ENCODE measurements at places on chromosomes 4 and X.
A peak's percentile ranks its signal among the peaks of the same experiment; 100 is the strongest.

DNA sequence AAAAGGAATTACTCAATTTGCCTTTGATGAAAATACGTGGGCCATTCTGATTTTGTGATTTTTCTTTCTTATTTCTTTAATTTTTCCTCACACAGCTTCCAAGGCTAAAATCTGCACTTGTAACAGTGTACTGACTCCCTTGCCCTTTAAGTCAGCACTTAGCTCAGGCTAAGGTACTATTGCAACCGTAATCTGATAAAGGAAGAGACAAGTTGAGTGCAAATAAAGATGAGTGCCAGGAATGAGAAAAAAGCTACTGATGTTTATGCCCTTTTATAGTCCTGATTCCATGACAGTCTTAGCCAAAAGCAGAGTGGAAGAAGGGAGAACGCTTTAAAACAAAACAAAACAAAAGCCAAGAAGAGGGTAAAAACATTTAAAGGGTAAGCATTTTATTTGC lies 6.0 kb downstream of the DMD start:
- no peak for DNase-seq

GRCh38 chr4:15262396-15262795 lies 165.4 kb upstream of the C1QTNF7 start:
- DNase-seq: no peak

GRCh38 chrX:110881971-110882370 lies 86.4 kb upstream of the CHRDL1 start:
- DNase-seq: no peak

- no peak for DNase-seq
Observed at GRCh38 chr4:167023364-167023925, 210.8 kb downstream of the SPOCK3 start.

GRCh38 chr4:3296651-3297050 lies 3.8 kb downstream of the RGS12 start:
- DNase-seq: no peak

GRCh38 chr4:12957108-12957507 lies 527.0 kb downstream of the RAB28 start:
- DNase-seq: no peak

DNA sequence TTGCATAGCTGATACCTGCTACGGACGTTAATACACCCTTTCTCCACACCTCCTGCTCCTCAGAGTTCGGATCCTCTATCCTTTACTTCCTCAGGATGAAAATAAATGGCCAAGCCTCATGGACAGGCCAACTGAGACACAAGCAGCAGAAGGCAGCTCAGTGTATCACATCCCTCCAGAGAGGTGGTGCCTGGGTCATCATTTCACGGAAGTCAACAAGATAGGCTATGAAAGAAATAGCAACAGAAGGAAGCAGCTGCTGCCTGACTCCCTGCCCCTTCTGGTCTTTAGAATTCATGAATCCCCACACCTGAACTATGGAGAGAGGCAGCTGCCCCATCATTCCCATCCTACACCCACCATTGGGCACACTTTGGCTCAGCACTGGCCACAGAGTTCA lies 267.1 kb upstream of the ETNPPL start:
- no peak for DNase-seq

DNA sequence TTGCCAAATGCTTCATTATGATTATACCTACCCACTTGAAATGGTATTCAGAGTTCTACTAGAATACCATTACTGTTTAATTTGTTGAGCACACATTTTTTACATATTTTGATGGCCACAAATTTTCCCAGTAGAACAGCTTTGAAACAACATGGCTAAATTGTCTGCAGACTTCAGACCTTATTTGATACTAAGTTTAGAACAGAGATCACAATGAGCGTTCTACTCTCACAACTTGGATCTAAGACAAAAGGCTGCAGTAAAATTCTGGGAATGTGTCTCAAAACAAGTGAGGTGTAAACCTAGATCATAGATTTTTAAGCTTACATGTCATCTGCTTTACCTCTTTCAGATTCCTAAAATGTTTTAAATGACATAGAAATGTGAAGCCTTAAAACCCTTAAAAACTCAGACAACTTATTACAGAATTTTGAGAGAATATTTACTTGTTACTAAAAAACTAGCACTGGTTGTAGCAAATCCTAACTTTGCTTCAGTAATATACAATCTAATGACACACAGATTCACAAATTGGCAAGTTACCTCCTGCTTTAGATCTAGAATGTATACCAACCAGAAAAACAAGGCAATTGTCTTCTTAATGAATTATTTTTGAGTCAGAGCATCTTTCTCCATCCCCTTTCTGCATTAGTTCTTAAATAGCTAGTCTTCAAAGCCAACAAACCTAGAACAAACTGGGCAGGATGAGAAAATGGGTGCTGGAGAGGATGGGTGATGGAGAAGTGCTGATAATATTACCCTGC lies 243.3 kb downstream of the SLC7A11 start:
- DNase-seq: no peak

- DNase-seq: no peak
Observed at GRCh38 chrX:39165185-39165584, 363.9 kb downstream of the MID1IP1 start.

DNA sequence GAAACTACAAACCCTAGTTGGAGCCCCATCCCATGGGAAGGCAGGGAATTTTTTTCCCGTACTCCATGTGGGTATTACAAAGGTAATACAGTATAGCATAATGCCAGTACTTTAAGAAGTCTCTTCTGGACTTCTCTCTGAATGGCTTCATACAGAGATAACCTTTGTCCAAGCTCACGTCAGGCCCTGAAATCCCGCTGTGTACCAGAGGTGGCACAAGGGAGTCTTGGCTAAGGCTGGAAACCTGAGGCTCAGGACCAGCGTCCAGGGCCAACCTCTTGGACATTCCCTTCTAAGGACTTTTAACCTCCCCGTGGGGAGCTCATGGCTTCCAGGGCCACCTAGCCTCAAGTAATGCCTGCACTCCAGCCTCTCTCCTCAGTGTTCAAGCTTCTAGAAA lies 338.9 kb upstream of the FAM241A start:
- no peak for DNase-seq

DNA sequence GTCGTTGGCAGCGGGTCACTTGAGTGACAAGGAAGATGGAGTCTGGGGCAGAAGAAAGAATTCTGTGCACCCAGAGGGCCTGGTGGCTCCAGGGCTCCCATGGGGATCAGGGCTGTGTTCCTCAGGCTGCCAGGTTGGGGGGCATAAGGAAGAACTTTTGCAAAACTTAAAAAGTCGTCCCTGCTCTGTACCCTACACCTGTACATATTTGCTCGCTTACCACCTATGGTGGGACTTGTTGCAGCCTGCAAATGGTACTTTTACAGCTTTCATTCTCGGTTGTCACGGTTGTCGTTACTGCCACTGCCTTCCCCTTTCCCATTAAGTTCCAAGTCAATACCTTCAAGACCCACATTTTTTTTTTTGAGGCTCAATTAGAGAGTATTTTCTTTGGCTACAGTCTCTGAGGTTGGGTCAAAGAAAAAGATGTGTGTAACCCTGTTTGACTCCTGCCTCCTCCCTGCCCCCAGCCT lies 9.1 kb downstream of the ARX start:
- DNase-seq: no peak

DNA sequence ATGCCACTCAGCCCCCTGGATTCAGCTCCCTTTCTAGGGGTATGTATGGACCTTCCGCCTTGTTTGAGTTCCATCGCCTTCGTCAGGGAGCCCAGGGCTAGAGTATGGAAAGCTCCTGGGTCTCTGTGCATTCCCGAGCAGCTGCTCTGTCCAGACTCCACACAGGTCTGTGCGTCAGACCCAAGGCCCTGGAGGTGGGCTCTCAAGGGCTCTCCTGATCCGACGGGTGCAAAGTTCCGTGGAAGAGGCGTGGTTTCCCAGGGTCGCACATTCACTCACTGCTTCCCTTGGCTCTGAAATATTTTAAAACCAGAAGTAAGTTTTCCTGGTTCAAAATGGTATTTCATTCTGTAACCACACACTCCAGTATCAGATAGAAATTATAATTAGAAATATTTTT lies 863.2 kb downstream of the TRIML1 start:
- DNase-seq: no peak

- no peak for DNase-seq
Observed at GRCh38 chr4:109462297-109462696, 28.7 kb downstream of the SEC24B start.

- no peak for DNase-seq
Observed at GRCh38 chrX:122584981-122585380, 599.1 kb upstream of the GRIA3 start.

DNA sequence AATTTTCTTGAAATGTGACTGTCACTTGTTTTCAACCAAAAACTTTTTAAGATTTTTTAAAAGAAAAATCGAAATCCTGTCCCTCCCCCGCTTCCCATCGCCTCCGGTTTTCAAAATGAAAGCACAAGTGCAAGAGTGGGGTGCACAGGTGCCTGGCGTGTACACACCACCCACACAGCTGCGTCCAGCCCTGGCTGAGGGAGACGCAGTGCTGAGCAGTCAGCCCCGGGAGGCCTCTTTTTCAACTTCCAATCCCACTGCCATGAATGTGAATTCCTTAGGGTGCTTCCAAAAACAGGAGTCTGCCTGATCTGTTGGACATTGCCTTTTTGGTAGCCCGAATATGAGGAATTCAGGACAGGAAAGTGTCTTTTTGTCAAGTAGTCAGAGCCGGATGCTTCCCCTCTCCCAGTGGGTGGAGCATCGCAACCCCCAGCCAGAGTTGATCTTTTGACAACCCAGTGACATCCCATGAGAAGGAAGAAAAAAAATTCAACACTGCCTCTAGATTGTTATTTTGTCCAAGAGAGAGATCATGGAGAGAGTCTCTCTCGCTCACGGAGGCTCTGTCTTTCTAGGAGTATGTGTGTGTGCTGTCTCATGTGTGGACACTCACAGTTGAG lies 8.9 kb downstream of the PRRG3 start:
- DNase-seq: no peak

GRCh38 chrX:9231491-9231890 lies 197.6 kb upstream of the FAM9B start:
- no peak for DNase-seq

GRCh38 chrX:129188231-129188630 lies 335.1 kb downstream of the SMARCA1 start:
- no peak for DNase-seq

- no peak for DNase-seq
Observed at GRCh38 chr4:73721435-73721834, 18.9 kb upstream of the CXCL8 start.

DNA sequence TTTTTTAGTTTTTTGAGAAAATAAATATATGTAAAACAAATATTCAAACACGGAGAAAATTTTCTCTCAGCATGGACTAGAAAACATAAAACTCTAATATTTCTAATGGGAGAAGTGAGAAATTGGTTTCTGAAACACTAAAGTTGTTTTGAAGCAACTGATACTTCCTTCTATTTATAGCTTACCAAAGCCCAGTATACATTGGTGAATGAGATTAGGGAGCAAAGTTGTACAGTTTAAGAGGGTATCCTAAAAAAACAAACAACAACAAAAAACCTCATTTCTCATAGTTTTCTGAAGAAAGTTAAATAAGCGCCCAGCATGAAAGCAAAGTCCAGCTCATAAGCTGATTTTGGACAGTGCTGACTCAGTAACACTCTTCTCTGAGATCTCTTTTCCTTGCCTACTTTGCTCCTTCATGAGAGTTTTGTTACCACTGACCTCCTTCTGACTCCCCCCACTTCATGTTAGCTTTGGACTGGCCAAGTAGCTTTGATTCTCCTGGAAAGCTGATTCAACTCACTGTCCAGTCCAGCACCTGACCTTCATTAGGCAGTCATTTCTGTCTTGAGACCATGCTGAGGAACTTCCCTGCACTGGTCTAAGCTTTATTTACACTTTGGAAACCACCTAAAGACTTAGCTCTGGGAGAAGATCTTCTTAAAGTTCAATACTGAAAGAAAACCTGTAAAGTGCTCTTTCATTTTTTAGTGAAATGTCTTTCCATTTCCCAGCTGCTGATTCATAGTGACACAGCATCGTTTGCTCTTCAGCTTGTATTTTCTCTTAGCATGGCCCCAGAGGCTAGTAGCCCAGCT lies 21.8 kb upstream of the P2RY10 start:
- DNase-seq: no peak

DNA sequence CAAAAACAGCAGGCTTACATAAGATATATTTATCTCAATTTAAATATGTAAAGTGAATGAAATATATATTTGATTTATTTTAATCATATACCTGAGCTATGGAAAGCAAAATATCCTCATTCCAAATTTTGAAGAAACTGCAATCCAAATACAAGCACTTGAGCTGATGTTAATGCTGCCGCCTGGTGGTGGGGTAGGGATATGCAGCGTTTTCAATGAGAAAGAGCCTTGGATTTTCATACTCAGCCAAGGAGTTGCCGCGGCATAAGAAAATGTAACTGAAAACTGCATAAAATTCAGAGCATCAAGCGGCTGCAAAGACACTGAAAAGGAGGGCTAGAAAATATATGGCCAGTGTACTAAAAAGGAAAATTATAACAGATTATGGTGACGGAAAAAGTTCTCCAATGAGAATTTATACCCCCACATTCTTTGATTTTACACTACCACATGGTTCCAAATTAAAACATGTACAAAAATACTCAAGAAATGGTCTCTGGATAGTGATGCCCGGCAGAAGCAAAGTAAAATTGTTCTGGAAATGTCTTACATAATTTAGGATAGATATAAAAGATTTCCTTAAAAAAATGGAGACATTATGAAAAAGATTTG lies 660.3 kb upstream of the PITX2 start:
- DNase-seq: peak; percentile 44

- no peak for DNase-seq
Observed at GRCh38 chr4:126448086-126448845, 1133.5 kb downstream of the FAT4 start.

GRCh38 chr4:94452476-94453371 lies 982 bp downstream of the PDLIM5 start:
- peak; percentile 14 for DNase-seq
